ENCODE measurements at places on chromosomes 16 and 17. TPM values are rescaled to one million over a fixed set of nuclear protein-coding genes. Genes with fewer than 3 reads are reported as not detected.

Gene RABEP2
- 53.4 TPM for total RNA-seq

Gene ABCC11
- 0.76 TPM for total RNA-seq

Gene MT1G
- not detected for total RNA-seq

Gene SEPTIN12
- not detected for total RNA-seq

Gene RBFOX1
- not detected for total RNA-seq

Gene CDH11
- 931 TPM for total RNA-seq

Gene PPY
- not detected for total RNA-seq

Gene CCL3
- total RNA-seq = not detected

Gene HP
- total RNA-seq = not detected

Gene CETP
- total RNA-seq = not detected

Gene PKMYT1
- 11.0 TPM for total RNA-seq

Gene FOXN1
- not detected for total RNA-seq

Gene PPP1R27
- total RNA-seq = not detected

DNA sequence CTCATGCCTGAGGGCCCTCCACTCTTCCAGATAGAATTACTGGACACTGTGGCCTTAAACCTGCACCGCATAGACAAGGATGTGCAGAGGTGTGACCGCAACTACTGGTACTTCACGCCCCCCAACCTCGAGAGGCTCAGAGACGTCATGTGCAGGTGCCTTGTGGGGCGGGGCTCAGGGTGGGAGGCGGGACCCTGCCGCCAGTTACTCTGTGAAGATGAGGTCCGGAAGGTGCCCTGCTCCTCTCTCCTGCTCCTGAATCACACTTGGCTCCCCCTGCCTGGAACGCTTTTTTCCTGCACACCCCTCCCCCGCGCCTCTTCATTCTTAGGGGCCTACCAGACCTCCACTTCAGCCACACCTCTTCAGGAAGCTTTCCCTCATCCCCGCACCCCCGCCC lies 24.8 kb downstream of the MNT start:
- no peak for DNase-seq

DNA sequence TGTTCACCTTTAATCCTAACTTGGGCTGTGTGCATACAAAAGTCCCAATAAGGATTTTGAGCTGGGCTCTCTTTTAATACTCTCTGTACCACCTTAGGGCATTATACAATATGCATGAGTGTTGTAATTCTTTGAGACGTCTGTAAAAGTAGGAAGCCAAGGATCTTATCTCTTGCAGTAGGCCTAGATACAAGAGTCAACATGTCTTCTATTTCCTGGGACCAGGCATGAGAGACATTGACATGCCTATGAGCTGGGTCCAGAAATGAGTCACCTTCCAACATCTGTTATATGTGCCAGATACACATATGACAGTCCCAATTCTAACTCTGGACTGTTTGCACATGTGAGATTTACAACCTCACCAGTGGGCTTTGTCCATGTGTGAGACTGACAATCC lies 1911.2 kb downstream of the TP53TG3F start:
- DNase-seq = no peak

DNA sequence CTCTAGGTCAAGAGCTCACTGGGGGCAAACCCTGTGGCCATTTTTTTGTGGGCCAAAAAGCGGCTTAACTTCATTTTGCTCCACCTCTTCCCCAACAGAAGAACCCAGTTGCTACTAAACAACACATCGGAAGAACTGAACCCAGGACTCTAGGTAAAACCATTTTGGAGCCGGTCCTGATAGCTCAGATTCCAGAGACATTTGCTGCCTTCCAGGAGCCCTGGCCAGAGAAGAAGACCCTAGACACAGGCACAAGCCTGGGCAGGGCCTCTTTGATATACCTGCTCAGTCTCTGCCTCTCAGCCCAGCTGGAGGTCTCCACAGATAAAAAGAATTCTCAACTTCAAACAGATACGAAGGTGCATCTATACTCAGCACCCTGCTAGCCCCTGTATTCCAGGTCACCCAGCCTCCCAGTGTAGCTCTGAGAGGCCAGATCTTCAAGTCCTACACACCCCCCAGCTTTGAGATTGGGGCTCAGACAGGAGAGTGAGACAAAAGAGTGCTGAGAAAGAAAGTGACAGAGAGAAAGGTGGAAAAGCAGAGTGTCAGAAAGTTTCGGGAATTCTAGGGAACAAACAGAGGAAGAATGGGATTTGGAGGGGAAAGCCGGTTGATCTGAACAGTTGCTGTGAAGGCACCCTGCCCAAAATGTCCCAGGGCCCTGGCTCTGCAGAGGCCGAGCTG lies 6.6 kb upstream of the HOXB9 start:
- no peak for DNase-seq

DNA sequence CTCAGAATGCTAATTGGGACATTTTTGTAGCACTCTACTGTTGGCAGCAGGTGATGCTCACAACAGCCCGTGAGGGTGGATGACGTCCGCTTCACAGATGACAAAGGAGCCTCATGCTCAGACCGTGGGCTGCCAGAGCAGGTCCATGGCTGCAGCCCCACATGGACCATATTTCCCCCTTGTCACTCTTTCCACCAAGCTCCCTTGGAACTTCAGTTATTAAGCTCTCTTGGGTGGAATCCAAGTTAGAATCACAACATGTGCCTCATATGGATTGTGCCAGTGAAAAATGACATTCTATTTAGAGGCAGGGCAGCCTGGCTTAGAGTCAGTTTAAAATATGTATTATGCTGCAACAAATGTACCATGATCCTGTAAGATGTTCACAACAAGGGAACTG lies 33.2 kb upstream of the STH start:
- no peak for DNase-seq

DNA sequence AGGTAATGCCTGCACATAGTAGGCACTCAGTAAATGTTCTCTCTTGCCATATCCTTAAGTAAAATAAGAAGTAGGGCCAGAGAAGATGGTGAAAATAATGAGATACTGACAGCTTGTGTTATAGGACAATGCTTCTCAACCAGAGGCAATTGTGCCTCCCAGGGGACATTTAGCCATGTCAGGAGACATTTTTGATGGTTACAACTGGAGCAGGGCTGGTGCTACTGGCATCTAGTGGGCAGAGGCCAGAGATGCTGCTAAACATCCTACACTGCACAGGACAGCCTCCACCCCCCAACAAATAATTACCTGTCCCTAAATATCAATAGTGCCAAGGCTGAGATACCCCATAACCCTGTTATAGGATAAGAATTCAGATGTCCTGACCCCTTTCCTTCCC lies 1.7 kb downstream of the RAD51D start:
- peak; percentile 59 for DNase-seq

- DNase-seq = no peak
Measured at GRCh38 chr16:6104428-6104827, 1006.8 kb upstream of the EEF2KMT start.

DNA sequence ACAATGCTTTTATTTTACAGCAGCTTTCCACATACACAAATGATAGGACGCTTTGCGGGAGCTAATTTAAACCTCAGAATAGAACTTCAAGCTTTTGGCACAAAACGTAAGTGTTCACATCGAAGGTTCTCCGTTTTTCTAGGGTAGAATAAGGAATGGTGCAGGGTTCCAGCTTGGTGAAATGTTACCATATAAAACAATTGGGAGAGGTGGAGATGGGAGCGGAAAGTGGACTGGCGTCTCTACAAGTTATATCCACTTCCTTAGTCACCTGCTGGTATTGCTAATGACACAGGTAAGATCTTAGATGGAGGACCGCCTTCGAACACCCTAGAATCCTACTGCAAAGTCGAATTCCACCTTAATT lies 1.7 kb upstream of the NXN start:
- no peak for DNase-seq

DNA sequence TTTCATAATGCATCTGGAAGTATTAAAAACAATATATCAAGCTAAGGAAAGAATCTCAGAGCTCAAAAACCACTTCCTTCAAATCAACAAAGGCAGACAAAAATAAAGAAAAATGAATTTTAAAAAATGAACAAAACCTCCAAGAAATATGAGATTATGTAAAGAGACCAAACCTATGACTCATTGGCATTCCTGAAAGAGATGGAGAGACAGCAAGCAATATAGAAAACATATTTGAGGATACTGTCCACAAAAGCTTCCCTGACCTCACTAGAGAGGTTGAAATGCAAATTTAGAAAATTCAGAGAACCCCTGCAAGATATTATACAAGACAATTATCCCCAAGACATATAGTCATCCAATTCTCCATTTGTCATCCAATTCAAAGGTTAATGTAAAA lies 311.3 kb upstream of the SOX9 start:
- DNase-seq = no peak

DNA sequence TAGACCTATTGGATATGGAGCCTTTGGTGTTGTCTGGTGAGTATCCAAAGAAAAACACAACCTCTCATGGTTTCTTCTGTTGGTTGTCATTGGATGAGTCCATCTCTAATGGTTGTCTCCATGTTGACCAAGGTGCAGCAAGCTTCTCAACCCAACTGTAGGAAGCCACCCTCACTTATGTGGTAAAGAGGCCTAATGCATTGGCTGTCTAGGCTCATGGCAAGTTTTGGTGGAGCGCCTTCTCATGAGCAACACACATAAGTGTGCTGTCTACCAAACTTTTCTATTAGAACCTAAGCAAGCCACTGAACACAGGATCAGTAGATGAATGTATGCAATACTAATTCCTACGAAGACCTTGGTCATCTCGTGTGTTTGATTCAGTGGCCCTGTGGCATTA lies 819 bp downstream of the NLK start:
- DNase-seq = no peak

DNA sequence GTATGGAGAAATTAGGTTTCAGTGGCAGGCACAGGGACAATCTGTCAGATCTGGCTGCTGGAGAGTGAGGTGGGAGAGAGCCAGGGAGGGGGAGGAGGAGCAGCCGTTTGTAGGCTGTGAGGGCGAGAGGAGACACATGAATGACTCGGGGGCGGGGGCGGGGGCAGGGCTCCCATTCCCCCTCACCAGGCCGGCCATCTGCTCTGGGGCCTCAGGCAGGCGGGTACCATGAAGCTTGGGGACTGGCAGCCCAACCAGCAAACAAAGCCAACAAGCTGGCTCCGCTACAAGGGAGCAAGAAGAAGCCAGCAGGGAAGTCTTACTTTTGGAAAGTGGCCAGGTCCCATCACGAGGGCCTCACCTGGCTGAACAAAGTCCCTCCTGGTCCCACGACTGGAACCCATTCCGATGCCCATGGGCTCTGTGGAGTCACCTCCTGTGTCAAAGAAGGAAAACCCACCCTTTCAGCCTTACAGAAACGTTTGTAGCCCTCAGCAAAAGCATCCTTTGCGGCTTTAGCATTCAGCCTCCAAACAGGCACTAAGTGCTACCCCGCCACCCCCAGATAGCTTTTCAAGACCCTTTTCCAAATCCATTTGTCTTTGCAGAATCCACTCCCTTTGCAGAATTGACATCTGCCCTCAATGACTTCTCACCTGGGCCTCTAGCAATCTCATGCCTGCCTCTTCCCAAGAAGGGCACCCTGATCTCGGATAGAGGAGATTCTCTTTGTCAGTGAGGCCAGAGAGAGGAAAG lies 9.2 kb upstream of the SSTR2 start:
- DNase-seq = no peak

- DNase-seq = no peak
Measured at GRCh38 chr17:82031885-82032627, 578 bp downstream of the RAC3 start.

GRCh38 chr17:49890077-49890821 lies 42.4 kb upstream of the TAC4 start:
- DNase-seq = no peak

- peak; percentile 59 for DNase-seq
Measured at GRCh38 chr17:38674014-38674748, 576 bp downstream of the EPOP start.

DNA sequence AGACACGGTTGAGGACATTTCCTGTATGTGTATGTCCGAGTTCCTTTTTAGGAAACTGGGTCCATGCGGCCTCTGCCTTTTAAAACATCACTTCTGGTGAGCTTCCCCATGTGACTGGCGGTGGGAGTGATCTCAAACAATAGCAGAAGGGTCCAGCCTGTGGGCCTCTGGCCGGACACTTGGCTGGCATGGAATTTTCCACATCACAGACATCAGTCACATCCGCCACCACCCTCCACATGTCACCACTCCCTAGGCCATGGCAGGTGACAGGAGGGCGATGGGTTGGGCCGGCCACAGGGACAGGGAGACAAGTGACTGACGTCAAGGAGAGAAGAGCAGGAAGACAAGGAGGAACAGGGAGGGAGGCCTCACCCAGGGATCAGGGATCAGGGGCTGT lies 83.7 kb downstream of the DNAH17 start:
- no peak for DNase-seq

GRCh38 chr16:11390573-11391495 lies 45.6 kb downstream of the RMI2 start:
- no peak for DNase-seq

DNA sequence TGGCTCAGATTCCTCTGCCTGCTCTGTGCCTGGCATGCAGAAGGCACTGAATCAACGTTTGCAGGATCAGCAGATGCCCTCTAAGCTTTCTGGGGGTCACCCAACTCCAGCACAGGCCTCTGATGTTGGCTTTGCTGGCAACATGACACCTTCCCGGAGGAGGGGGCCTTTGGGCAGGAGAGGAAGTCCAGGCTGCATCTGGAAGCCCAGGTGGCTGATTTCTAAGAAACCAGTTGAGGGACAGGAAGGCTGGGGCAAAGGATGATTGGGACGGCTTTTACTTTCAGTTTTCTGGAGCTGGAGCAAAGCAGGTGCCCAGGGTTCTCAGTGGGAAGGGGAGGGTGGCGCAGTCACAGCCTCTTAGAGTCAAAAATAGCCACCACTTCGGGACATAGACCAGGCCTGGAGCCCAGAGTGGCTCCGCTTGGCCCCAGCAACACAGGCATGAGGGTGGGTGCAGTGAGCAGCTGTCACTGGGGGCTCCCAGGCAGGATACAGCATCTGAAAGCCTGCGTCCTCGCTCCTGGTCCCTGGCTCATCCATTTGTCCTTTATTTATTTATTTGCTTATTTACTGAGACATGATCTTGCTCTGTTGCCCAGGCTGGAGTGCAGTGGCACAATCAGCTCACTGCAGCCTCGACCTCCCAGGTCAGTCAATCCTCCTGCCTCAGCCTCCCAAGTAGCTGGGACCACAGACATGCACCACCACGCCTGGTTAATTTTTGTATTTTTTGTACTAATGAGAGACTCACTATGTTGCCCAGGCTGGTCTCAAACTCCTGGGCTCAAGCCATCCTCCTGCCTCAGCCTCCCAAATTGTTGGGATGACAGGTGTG lies 15.1 kb downstream of the SOCS1 start:
- DNase-seq = no peak

DNA sequence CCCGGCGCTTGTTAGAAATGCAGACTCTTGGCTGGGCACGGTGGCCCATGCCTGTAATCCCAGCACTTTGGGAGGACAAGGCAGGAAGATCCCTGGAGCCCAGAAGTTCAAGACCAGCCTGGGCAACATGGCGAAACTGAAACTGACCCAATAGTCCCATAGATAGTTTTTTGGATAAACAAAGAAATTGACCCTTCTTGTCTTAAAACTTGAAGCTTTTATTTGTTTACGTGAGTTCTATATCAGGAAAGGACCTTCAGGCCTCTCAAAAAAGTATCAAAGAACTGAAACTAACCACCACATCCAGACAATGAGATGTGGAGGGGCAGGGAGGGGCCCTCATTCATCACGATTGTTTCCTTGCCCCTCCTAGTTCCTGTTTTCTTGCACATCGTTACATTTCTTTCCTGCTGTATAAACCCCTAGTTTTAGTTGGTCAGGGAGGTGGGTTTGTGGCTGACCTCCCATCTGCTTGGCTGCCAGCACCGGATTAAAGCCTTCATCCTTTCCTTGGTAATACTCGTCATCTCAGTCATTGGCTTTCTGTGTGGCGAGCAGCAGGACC lies 29.9 kb upstream of the PRM1 start:
- DNase-seq = no peak
